ENCODE measurements at places on chromosomes 2 and 18. TPM values are rescaled to one million over a fixed set of nuclear protein-coding genes. Genes with fewer than 3 reads are reported as not detected.

- no peak overlapping the region for H3K27ac ChIP-seq
- no peak for DNase-seq
- no peaks in the 10 kb centered on the region for H3K36me3 ChIP-seq
- peaks cover 39% of the 10 kb centered on the region for H3K27me3 ChIP-seq
These were observed 59.1 kb downstream of the CMPK2 start for GRCh38 chr2:6806604-6807003.

Gene SCN9A
- total RNA-seq = not detected

Gene TTN
- total RNA-seq = 2.2 TPM

DNA sequence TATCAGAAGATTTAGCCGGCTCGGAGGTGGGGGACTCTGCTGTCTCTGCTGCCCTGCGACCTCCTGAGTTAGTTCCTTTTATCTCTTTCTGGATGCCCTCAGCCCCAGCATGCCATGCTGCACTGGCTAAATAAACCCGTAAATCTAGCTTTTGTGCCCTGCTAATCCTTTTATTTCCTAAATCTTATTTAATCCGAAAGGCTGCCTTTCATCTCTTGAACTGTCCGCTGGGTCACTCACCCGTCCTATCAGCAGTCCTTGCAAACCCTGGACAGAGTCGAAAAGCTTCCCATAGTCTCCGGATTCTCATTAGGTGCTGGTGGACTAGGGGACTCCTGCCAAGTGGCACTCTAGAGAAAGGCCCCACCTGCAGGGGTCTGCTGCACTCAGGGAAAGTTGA is 122.0 kb upstream of the APCDD1 start:
- no peak for DNase-seq
- no peaks in the 10 kb centered on the region for H3K27me3 ChIP-seq
- no peak overlapping the region for H3K27ac ChIP-seq
- no peak overlapping the region for H3K4me3 ChIP-seq
- no peaks in the 10 kb centered on the region for H3K4me1 ChIP-seq

Gene TMEM127
- 21.2 TPM for total RNA-seq

- H3K4me1 ChIP-seq = no peaks in the 10 kb centered on the region
- no peak for DNase-seq
- H3K27ac ChIP-seq = no peak overlapping the region
- no peaks in the 10 kb centered on the region for H3K36me3 ChIP-seq
- no peak overlapping the region for H3K4me3 ChIP-seq
These were observed 306.7 kb upstream of the CCDC68 start for GRCh38 chr18:55265984-55266383.

GRCh38 chr2:12948231-12948960 is 231.7 kb downstream of the TRIB2 start:
- no peaks in the 10 kb centered on the region for H3K36me3 ChIP-seq
- H3K27ac ChIP-seq = no peak overlapping the region
- no peak overlapping the region for H3K4me3 ChIP-seq
- peaks cover 14% of the 10 kb centered on the region for H3K4me1 ChIP-seq

Measured in activated naive CD8-positive, alpha-beta T cell treated with anti-CD3 and anti-CD28 coated beads for 36 hours (primary cell).